Renal cortical epithelial cell (primary cell): ENCODE measurements at places on chromosomes 16 and 17. TPM values are rescaled to one million over a fixed set of nuclear protein-coding genes. Genes with fewer than 3 reads are reported as not detected.

DNA sequence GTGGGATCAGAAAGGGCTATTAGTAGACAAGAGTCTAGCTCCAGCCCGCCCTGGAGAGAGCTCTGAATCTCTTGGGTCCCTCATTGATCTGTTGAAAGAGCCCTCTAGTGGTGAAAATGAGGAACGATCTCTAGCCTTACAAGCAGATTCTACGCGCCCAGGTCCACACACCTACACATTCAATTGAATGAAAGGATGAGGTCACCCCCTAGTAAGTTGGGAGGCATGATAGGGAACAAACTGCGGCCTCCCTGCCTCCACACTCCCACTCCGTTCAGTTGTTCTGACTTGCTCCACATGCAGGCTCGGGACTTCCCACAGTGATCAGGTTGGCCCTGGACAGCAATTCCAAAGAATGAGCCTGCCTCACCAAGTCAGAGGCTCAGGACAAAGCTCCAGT, 2.9 kb upstream of the CACNG3 start:
- DNase-seq, result peak; percentile 21

CD300E gene
- not detected in 2 replicates for total RNA-seq

- no peak for DNase-seq
Observed at GRCh38 chr17:61759362-61759761, 104.0 kb downstream of the BRIP1 start.

- no peak for DNase-seq
Observed at GRCh38 chr16:8739151-8739550, 58.3 kb downstream of the TMEM186 start.

DNA sequence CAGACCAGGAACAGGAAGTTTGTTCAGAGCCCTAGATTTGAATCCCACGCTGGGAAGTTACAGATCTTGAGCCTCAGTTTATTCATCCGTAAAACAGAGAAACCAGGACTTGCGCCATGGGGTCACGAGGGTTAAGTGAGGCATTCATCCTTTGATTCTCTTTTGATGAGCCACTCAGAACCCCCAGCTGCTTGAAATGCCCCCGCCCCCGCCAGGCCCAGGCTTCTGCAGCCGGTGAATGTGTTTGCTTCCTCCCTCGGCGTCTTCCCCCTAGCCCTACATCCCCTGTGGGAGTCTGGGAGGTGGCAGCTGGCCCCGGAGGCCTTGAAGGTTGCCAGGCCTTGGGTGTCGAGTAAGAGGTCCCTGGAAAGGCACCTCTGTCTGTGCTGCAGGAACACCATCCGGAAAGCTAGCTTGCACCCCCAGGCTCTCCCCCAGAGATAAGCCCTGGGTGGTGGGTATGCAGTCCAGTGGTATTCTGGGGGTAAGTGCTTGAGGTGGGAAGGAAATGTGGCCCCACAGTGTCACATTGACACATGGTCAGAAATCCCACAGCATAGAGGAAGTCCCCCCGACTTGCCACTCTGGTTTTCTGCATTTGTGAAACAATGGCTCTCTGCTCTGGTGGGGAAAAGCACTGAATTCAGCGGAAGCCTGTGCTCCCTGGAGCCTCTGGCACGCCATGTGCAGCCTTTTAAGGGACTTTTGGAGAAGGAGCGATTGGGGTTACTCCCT, 14.9 kb downstream of the IRF8 start:
- DNase-seq, result peak; percentile 68

GRCh38 chr16:82703871-82704768, 77.4 kb downstream of the CDH13 start:
- no peak for DNase-seq

GRCh38 chr17:79921411-79922115, 82.3 kb upstream of the CBX4 start:
- DNase-seq, result no peak

HASPIN gene
- total RNA-seq, result 0.89 and 5.0 TPM in 2 replicates

DBNDD1 gene
- 14.4 and 24.2 TPM in 2 replicates for total RNA-seq

RNFT1 gene
- total RNA-seq, result 17.9 and 19.4 TPM in 2 replicates

PRAC2 gene
- total RNA-seq, result not detected in 2 replicates

DNA sequence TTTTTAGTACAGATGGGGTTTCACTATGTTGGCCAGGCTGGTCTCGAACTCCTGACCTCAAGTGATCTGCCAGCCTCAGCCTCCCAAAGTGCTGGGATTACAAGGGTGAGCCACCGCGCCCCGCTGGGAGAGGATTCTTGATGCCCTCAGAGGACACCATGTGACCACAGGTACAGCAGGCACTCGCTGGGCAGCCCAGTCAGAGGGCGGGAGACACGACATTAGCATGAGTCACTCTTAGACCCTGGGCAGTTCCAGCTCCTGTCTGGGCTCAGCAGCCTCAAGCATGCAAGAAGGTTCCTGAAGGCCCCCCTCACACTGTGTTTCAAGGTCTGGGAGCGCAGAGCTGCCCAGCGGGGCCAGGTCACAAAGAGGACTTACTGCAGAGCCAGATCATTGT, 11.9 kb downstream of the STAC2 start:
- peak; percentile 67 for DNase-seq

- DNase-seq, result no peak
Observed at GRCh38 chr16:28561557-28562187, 8.0 kb downstream of the SGF29 start.

- peak; percentile 96 for DNase-seq
Observed at GRCh38 chr17:65750631-65751115, 189.2 kb upstream of the AXIN2 start.

DNA sequence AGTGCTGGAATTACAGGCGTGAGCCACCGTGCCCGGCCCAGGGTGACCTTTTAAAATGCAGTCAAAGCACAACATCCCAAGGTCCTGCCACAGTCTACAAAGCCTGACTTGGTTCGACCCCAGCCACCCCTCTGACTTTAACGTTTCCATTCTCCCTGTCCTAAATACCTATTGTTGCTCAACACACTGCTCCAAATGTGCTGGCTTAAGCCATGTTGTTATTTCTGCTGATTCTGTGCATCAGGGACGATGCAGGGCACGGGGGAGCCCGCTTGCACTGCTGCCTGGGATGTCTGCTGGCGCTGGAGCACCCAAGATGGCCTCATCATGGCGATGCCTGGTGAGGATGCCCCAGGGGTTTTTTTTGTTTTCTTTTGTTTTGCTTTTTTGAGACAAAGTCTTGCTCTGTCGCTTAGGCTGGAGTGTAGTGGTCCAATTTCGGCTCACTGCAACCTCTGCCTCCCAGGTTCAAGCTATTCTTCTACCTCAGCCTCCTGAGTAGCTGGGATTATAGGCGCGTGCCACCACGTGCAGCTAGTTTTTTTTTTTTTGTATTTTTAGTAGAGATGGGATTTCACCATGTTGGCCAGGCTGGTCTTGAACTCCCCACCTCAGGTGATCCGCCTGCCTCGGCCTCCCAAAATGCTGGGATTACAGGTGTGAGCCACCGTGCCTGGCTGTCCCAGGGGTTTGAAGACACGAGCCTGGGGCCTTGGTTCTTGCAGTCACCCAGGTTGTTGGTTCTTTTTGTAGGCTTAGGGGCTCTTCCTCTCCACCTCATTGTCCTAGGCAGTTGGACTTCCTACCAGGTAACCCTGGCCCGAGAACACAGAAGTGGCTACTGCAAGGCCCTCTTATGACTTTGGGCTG, 22.9 kb downstream of the TMC7 start:
- DNase-seq, result no peak
